ENCODE measurements at places on chromosomes 5 and 9.

DNA sequence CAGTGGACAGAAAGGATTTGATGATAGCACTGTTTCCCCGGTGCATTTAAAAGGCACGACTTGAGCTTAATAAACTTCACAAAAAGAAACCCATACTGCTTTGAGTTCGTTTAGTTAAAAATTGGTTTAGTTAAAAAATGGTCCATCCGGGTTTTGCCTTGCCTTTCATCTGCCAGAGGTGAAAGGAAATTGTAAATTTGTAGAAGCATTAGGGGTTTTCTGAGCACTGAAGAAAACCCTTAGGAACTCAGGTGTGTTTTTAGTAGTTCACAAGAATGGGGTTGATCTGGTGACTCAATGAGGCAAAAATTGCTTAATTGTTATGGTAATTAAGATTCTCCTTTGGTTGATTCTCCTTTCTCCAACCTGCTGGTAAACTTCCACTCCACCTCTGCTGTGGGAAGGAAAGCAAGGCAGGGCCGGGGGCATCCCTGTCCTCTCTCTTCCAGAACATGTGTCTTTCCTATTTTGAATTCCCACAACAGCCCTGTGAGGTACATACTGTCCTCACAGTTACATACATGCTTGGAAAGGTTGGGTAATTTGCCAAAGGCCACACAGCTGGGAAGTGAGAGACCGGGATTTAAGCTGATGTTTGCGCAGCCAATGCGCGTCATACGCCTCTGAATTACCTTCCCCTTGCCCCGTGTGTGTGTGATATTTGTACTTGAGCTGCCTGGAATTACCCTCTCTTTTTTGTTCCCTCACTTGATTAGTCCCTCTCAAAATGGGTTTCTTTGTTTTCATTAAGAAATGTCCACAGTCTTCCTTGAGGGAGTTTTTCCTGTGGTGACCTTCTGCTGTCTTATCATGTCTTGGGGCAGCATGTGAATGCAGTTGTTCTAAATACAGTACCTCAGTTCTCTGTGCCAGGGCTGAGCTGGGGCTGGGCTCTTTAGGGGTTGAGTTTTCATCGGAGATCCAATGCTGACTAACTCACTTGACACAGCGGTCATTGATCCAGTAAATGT is 94.4 kb downstream of the ARHGAP26 start:
- DNase-seq: no peak

GRCh38 chr5:54421976-54422375 is 33.5 kb upstream of the HSPB3 start:
- no peak for DNase-seq

GRCh38 chr9:113649855-113650206 is 186.3 kb downstream of the RGS3 start:
- no peak for DNase-seq

GRCh38 chr9:77912895-77913693 is 118.5 kb downstream of the GNAQ start:
- no peak for DNase-seq

GRCh38 chr5:95715799-95716461 is 15.2 kb upstream of the RHOBTB3 start:
- no peak for DNase-seq

DNA sequence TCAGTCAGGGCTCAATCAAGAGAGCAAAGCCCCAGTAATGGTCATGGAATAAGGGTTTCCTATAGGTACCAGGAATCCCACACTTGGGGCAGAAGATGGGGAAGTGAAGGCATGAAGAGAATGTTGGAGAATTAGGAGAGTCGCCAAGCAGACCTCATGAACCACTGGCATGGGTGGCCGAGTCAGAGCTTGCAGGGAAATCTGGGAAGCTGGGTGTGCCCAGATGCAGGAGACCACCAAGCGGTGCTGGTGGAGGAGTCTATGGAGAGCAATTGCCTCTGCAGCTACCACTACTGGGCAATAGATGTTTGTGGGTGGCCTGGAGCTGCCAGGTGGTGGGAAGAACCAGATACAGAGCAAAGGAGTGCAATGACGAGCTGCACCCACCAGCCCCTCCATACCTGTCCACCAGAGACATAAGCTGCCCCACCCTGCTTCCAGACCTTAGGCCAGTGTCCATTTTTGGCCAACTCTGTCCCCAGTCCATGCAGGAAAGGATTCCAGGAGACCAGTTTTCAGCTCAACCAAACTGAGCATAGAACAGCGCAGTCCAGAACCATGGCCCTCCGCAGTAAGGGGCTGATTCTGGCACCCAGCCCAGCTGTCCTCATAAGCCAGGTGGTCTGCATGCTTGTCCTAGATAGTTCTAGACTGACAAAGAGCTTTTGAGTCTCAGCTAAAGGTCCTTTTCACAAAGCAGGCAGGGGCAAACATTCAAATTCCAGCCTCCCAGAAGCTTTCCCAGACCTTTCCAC is 323.9 kb downstream of the GADD45G start:
- no peak for DNase-seq

DNA sequence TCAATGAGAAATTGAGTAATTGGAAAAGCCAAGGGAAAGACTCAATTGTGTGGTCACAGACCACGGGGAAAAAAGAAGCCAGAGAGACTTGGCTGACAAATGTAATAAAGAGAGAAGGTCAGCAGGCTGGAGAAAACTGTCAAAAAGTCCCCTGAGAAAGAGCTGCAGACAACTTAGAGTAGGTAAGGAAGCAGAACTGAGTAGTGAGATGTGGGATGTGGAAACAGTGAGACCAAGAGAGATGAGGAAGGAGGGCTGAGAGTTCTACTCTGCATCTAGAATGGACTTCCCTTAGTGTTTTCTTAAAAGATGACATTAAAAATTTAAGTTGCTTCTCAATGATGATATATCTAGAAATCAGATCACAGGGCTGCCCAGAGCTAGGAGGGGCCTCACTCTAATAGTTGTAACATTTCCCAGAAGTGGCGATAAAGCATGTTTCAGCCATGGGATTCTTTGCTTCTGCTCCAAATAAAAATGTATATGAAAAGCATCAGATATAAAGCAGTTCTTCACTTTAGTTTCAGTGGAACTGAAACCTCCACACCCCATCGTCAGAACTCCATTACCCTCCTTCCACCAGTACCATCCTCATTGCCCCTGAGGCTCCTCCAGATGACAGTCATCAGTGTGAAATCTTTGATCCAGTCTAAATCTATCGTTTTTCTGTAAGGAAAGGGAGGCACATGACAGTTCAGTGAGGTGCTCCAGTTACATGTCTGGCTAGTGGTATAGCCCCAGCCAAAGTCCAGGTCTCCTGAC is 80.6 kb downstream of the SPEF2 start:
- DNase-seq: no peak

DNA sequence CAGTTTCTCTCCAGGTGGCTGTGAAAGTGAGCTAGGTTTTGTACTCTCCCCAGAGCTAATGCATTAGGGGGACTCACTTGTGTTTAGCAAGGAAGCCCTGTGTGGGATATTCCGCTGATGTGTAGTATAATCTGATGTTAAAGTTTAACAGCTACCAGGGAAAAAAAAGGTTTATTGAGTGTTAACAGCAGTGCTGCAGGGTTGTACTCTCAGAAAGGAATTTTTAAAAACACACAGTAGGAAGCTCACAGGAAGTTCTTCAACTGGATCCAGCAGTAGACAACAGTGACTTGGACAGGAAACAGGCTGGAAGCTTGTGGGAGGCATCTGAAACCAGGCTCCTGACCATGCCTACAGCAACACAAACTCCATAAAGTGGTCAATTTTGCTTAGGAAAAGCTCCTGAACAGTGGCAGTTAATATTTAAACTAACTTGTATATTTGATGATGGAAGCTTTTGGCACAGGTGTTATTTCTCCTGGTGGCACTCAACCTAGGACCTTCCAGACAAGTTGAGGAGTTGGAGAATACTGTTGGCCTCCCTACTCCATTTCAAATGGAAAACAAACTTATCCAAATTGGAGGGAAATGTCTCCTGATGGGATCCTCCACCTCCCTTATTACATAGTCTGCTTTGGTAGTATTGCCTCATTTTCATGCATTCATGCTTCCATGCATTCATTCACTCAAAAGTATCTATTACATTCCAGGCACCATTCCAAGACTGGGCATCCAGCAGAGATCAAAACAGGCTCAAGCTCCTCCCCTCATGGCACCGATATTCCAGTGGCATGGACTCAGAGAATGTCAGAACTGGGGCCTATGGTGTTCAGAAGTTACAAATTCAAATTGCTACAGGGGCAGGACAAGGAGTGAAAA is 54.7 kb downstream of the FOXD1 start:
- DNase-seq: no peak

GRCh38 chr5:137696481-137696880 is 39.4 kb downstream of the KLHL3 start:
- no peak for DNase-seq

GRCh38 chr5:133830911-133831310 is 137.5 kb downstream of the C5orf15 start:
- no peak for DNase-seq

GRCh38 chr9:130940693-130941576 is 1.9 kb upstream of the FIBCD1 start:
- peak; percentile 96 for DNase-seq

DNA sequence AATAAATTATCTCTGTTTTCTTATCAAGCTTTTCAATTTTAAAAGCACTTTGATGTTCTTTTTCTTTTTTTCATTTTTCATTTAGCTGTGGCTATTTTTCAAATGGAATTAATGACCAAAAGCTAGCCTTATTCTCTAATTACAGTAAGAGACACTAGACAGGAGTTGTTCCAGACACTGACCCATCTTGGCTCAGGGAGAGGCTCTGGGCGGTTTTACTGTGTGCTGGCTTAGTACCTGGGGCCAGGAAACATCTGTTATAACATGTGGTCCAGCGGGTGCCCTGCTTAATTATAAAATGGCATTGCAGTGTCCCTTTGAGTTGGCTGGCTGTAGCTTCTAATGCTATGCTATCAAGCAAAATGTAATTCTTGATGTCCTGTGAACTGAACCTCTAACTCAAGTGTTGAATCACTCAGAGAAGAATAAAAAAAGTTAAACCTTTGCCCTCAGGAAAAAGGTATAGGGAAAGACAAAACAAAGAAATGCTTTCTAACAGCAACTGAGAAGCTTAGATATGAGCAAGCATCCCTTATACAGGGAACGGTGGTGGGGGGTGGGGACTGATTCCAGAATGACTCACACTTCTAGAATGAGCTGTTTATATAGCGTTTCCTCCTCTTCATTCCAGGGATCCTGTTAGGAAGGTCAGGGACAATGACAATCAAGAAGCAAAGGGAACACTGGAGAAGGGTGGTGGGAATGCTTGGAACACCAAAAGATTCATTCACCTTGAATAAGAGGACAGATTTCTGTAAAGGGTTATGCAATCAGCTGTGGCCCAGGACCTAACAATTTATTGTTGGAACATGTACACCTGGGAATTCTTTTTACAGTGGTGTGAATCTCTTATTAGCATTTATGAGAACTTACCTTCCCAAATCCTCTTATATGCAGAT is 58.7 kb upstream of the NFIB start:
- no peak for DNase-seq

GRCh38 chr9:38727497-38728001 is 7.6 kb upstream of the FAM240B start:
- DNase-seq: no peak

DNA sequence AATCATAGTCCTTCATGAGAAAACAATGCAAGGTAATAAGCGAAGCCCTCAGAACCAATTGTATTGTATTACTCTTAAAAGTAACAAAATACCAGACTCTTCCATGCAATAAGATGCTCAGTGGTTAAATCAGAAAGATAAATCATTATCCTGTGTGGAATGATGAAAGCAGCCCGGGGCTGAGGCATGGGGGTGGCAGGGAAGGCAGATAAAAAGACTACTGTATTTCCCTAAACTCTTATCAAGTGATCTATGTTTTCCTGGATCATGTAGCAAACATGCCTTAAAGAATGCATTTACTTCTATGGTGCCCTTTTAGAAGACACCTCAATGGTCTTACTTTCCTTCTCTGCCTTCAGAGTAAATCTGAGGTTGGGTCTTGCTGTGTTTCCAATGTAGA is 105.6 kb upstream of the DAPK1 start:
- no peak for DNase-seq

- DNase-seq: no peak
Measured at GRCh38 chr9:15246708-15247107, 60.3 kb downstream of the TTC39B start.

DNA sequence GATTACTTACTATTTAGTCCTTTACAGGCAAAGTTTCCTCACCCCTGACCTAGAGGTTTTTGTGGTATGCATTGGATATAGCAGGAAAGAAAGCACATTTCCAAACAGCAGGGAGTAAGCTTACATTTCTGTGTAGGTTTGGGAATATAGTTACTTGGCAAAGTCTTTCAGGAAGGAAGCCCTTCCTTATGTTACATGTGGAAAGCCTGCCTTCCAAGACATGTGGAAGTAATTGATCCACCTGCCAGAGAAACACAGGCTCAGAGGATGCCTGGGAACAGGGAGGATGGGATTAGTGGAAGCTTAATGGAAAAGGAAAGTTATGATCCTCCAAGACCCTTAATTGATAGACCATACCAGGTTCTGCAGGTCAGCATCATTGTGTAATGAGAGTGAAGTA is 87.3 kb upstream of the PPP1R2B start:
- DNase-seq: no peak
